Astrocyte of the spinal cord (primary cell): ENCODE measurements at places on chromosomes 1 and 21.

GRCh38 chr1:37177230-37177864 is 143.0 kb upstream of the GRIK3 start:
- DNase-seq: no peak

- DNase-seq: no peak
Observed at GRCh38 chr1:233700338-233700737, 86.4 kb downstream of the KCNK1 start.

DNA sequence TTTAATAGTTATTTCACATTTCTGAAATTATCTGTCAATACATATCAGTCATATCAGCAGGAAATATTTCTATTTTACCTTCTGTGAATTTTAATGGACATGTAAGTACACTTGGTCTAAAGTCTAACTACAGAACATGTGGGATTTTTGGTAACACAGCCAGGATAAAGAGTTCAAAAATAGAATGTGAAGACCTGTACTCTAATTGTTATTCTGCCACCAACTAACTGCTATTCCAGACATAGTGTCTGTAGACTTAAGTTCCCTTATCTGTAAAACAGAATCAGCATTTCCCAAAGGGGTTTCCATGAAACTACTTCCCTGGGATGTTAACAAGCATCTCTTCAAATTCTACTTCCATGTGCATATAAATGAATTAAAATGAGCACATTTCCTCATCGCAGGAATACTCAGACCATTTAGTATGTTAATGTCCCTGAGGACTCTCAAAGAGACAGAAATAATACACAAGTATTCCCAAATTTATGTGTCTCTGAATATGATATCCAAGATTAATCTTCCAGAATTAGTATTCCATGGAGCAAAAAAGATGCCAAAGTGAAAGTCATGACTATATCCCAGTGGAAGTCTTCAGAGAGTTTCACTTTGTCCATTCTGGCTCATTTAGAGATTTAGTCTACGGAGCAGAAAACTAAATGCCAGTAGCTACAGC is 325.6 kb downstream of the NEGR1 start:
- no peak for DNase-seq

- DNase-seq: no peak
Observed at GRCh38 chr1:201277441-201277840, 5.9 kb upstream of the PKP1 start.

DNA sequence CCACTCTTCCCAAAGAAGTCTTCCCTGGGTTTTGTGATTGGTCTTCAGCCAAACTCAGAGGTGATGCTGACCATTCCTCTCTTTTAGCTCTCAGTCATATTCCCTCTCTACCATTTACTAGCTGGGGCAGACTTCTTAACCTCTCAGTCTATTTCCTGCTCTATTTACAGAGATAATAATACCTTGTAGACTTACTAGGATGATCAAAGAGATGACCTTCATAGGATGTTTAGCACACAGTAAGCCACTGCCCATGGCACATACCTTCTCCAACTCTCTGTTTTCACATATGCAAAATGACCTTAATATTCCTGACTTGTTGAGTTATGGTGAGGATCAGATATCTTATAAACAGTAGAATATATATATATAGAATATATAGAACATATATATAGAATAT is 106.2 kb upstream of the L1TD1 start:
- DNase-seq: no peak
